ENCODE measurements at places on chromosomes 6 and 20.
A peak's percentile ranks its signal among the peaks of the same experiment; 100 is the strongest.

- DNase-seq: no peak
These were observed 25.6 kb upstream of the ADGRF4 start for GRCh38 chr6:47672816-47673215.

DNA sequence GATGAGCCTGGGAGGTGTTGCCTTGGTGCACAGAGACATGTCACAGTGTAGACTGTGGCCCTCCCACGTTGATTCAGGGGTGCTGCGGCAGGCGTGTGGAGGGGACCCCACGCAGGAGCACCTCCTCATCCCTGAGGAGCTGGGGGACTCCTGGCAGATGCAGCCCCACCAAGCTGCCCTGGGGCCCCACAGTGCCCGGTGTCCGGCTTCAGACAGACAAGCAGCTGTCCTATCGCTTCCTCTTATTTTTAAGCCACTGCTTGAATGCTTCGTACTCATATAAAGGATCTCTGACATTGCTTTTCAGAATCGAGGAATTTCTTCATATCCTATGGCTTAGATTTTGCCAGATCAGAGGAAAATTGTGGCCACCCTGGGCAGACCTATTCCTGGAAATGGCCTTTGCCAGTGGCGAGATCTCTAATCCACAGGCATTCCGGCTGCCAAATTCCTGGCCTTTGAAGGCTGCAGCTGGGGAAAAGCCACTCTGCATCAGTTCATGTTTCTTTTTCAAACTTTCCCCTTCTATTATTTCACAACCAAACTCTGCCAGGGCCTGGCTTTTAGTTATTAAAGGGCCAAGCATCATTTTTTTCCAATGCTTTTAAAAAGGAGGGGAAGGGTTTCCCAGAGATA, 337.0 kb downstream of the THBS2 start:
- no peak for DNase-seq

GRCh38 chr6:81594501-81594900, 158.0 kb downstream of the TENT5A start:
- DNase-seq: no peak

DNA sequence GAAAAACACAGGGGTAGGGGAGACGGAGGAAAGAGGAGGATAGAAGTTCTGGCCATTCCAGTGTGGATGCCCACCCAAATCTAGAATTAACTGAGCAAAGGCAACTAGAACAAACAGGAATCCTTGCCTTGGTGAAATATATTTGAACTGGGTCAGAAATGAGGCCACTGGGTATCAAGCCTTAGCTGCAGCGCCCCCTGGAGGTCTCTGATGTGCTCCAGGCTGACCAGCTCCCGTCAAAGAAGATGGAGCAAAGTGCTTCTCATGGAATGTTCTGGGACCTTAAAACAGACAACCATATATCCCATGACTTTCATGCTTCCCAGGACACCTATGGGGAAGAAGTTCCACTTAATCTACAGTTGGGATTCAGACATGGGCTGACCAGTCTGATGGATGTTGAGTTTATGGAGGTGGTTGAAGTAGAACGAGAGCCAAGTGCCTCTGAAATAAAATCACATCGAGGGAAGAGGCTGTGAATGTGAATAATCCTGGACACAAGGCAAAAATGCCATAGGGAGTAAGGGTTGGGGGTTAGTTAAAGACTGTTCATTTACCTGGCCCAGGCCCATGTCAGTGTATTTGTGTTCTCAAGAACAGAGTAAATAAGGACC, 50.4 kb downstream of the HLA-DPB1 start:
- no peak for DNase-seq

DNA sequence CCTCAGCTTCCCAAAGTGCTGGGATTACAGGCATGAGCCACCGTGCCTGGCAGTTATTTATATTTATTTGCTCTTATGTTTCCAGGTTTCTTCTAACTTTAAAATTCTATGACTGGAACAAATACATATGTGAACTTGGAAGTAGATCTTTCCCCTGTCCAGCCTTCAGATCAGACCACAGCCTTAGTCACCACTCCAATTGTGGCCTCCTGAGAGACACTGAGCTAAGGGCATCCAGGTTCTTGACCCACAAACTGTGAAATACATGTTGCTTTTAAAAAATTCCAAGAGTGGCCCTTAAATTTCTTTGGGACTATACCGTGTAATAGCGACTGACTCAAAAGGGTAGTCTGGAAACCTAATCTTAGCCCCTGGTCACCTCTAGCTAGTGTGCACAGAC, 1.5 kb upstream of the ADGRG6 start:
- DNase-seq: no peak

DNA sequence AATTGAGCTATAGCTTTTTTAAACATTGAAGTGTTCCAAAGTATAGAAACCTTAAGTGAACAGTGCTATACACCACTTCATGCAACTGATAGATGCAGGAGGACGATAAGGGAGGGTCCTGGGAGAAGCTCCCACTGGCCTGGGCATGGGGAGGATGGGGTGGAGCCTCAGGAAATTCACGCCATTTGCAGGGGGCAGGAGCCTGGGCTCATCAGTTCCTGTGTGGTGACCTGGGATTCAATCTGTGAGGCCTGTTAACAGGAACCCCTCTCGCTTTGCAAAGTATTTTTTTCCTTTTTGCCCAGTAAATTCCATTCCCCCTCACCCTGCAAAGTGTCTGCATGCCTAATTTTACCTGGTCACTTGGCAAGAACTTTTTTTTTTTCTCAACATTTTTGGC, 11.0 kb upstream of the ASCC3 start:
- DNase-seq: no peak

DNA sequence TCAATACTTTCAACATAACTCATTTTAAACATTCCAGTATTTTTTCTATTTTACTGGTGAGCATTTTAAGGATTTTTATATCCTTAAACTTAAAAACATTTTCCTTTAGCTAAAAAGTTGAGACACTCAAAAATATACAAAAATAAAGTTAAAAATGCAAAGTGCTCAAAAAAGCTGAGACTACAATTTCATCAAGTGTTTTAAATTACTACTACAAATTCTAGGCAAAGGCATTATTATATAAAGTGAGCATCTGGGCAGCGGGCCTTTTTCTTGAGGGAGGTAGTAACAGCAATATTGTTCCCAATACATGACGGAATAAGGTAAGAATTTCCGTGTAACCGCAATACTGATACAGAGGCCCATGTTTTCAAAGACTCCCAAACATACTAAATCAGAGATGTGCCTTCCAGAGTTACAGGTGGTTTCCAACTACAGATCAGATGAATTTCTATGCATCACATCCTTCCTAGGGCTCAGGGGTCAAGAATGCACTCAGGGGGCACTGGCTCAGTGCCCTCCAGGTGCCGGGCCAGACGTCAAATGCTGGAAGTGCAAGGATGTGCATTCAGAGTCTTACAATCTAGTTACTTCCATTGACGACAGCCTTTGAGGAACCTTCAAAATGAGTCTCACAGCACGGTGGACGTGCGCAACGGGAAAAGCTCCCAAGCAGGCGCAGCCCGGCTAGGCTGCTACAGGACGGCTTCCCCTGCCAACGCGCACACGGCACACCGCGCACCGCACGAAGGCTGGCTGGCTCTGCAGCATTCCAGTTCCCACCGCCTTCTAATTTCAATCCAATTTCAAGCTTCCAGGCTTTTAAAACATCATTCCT, 1.7 kb downstream of the PHF10 start:
- peak; percentile 40 for DNase-seq

DNA sequence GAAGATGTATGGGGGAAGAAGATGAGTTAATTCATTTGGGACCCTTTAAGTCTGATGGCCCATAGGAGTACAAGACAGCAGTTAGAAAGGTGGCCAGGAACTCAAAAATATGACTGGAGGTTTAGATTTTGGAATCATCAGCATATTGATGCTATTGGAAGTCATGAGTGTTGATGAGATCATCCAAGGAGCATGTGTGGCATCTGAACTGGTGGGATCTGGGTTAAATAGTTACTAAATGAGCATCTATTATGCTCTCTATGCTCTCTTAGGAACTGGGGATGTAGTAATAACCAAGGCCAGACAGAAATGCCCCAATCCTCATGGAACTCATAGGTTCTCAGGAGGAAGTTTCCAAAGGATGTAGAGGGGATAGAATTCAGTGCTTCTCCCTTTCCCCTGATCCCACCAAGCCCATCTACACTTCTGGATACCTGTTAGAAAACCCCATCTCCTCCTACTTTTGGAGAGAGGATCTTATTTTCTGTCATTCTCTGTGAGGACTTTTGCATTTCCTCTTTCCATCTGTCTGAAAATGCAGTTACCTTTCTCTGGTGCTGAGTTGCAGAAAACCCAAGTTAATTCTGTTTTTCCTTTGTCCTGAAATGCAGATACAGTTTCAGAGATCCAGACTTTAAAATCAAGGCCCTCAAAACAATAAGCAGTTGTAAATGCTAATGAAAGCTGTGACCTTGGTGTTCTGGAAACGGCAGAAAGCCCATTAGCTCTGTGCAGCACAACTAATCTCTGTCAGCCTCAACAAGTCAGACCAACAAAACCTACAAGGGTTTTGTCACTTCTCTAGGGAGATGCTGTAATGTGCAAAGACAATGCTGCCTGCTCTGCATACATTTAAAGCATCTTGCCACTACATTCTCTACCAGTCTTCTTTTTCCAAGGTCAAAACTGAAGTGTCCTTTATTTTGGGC, 65.8 kb downstream of the TBC1D7 start:
- DNase-seq: no peak

DNA sequence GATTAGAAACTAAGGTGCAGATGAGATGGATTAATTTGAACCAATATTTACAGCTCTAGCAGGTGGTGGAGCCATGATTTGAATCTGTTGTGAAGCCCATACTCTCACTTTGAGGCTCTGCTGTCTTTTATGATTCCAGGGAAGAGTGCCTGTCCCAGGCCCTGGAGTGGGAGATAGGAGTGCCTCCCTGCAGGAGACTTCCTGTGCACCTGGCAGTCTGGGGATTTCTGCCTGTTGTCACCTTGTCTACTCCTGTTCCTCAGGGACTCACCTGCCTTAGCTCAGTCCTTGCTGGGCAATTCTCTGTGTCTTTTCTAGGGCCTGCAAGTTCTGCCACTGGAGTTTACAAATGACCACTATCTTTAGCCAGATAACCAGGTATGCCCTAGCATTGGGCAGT, 46.3 kb downstream of the SCAND1 start:
- DNase-seq: no peak

DNA sequence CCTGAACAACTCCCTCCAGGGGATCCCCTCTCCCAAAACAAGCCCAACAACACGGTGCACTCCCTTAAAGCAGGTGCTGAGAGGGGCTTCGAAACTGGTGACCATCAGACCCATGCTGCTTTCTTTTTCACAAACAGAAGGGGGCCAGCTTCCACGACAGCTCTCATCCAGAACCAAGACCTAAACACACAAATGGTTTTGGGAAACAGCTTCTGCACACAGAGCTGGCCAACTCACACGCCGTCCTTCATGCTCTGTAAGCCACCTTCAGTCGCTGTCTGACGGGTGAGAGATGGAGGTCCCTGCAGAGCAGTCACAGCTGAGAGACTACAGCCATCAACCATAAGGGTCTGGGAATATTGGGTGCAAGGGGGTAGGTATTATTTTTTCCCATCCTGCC, 76.3 kb downstream of the ZMYND8 start:
- DNase-seq: no peak

- DNase-seq: no peak
These were observed 368.1 kb upstream of the MARCKS start for GRCh38 chr6:113488812-113489685.

GRCh38 chr6:17039266-17039665, 62.6 kb upstream of the STMND1 start:
- no peak for DNase-seq

GRCh38 chr20:46963196-46963529, 68.5 kb downstream of the EYA2 start:
- DNase-seq: no peak

DNA sequence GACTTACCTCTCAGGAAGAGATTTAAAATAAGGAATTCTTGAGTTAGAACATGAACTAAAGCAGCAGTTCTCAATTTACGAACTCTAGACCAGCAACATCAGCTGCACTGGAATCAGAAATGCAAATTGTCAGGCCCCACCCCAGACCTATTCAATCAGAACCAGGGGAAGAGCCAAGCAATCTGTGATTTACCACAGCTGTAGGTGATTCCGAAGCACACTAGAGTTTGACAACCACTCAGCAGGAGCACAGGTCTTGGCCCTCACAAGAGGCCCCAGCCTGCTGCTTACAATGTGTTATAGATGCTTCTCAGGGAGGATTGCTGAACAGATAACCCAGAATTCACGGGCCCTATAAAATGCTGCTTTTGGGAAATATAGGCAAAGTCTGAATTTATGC, 279.2 kb downstream of the PTPRK start:
- DNase-seq: no peak

DNA sequence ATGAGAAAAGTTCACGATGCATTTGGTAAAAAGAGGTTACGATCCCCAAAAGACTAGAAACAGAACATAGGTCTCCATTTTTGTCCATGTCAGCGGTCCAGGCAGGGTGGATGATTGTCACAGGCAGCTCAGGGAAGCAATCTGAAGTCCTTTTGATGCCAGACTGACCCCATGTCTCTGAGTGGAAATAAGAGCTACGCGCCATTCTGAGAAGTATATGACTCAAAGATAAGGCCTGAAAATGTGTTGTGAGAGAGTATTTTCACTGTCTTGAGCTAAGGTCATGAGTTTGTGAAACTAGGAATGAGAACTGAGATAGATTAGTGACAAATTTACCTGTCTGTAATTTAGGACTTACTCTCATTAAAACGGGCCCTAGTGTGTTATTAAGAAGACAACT, 69.5 kb downstream of the LYRM4 start:
- DNase-seq: no peak

DNA sequence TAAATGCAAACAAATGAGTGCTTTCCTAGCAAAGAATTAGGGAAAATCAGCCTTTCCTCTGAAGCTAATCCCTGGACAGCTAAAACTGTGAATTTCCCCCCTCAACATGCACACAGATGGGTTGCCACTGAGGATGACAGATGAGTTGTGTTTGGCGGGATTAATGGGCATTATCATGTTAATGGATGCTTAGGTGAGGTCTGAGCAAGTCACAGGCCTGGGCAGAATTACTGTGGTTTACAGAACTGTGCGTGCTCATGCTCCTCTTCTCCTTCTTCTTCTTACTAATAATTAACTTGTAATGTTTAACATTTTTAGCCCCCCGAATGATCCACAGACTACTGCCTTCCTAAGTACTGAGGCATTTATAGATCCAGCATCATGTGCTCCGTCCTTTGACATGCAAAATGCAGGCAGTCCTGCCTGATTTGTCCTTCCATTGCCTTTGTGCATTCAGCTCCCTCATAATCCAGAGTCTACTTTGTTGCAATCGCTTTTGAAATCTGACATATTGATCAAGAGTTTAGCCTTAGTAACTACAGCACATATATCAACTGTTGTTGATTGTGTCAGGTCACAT, 753.4 kb upstream of the MMS22L start:
- peak; percentile 91 for DNase-seq

- no peak for DNase-seq
These were observed 21.1 kb upstream of the FOXQ1 start for GRCh38 chr6:1290805-1291204.

GRCh38 chr6:131216246-131216645, 81.0 kb downstream of the AKAP7 start:
- no peak for DNase-seq

- DNase-seq: no peak
These were observed 356.9 kb downstream of the ARHGAP18 start for GRCh38 chr6:129353067-129353466.

- no peak for DNase-seq
These were observed 13.5 kb upstream of the CD2AP start for GRCh38 chr6:47464052-47464451.

- DNase-seq: no peak
These were observed 2.2 kb downstream of the SRC start for GRCh38 chr20:37347891-37348791.
